Astrocyte of the cerebellum (primary cell): ENCODE measurements at places on chromosomes 7 and 10.

DNA sequence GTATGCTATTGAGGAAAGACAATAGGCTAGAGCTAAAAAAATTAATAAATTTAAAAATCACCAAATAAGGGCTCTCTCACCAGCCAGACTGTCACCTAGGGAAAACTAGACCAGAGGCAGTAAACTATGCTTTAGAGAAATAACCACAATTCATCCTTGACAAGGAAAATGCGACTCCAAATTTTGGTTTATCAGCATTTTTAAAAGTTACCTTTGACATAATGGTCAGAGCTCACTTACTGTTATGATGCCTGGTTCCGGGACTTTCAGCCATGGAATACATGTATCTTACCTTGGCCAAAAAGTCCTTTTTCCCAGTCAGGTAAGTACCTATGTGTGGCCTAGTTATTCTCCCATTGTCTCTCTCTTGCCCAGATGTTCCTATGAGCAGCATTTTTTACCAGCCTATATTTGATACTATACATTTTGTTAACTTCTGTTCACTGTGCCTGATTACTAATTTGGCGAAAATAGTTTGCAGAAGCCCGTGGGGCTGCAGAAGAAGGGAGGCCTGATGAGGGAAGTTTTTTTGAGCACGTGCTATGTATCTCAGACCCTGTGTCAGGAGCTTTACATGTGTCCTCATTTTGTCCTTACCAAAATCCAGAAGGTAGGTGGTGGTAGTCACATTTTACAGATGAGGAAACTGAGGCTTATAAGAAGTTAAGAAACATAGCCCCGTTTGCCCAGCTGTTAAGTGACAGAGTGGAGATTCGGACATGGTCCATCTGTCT lies 149.7 kb downstream of the CELF2 start:
- no peak for DNase-seq

DNA sequence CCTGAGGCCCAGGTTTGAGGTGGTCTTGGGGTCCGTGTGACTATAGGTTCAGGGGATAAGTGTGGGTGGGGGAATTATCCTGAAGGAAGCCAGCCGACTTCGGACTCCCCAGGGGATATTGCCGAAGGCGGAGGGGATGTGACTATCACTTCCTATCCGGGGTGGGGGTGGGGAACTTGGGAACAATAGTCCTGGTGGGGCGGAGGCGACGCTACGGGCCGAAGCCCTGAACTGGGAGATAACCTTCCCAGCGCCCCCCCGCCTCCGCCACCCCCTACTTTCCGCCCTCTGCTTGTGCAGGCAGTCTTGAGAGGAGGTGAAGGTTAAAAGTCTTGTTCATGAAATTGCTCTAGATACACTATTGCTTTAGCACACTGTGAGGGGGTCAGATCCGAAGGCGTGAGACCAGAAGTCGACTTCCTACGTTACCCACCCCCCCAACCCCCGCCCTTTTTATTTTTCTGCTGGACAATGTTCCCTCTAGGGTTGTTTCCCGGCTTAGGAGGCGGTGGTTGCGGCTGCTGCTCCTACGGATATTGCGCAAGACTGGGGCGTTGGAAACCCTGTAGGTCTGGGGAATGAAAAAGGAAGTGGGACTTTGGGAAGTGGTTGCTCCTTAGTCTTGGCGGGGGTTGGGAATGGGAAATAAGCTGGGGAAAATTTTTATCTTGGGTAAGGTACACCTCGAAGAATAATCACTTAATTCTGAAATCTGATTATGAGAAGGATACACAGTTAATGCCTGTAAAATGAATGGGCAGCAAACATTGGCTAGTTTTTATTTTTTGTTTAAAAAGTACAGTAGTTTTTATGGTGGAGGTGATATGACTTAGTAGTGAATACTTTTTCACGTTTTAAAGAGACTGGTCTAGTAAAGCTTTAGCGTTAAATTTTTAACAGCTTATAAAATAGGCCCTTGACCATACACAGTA lies 1.5 kb downstream of the PTPN12 start:
- peak; percentile 86 for DNase-seq

DNA sequence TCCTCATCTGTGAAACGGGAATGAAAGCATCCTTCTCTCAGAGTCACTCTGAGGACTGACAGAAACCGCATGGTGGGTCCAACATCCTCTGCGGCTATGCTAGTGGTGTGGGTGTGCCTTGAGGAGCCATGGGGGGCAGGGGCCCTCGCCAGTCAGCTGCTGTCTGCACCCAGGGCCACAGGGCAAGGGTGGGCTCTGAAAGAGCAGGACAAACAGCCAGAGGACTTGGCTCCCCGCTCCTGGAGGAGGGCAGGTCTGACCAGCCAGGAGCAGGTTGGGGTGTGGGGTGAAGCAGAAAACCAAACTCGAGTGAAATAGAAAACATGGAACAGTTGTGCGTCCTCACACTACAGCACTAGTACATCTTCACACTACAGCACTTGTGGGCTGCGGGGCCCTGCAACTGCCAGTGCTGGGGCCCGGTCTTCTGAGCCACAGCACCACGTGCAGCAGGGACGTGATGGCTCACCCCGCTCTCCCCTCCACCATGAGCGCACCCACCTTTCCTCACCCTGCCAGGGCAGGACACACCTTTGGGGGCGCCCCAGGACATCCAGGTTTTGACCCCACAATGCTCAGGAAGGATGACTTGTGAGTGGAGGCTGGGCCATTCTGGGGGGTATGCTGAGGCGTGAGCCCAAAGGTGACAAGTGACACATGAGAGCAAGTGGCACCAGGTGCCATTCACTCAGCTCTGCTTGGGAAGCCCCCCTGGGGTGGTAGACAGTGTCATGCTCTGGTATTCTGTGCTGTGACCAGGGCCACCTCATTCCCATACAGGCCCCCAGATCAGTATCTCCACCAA lies 96.1 kb upstream of the RET start:
- DNase-seq = no peak

- no peak for DNase-seq
These were observed 124.7 kb downstream of the GRM3 start for GRCh38 chr7:86768394-86768793.

GRCh38 chr10:61215246-61215645 lies 237.9 kb downstream of the TMEM26 start:
- no peak for DNase-seq

GRCh38 chr7:80128918-80129317 lies 5.7 kb upstream of the GNAI1 start:
- DNase-seq = no peak

- no peak for DNase-seq
These were observed 25.2 kb upstream of the OTUD1 start for GRCh38 chr10:23413629-23414089.

- no peak for DNase-seq
These were observed 66.0 kb upstream of the FGL2 start for GRCh38 chr7:77265666-77266065.

- DNase-seq = no peak
These were observed 5.7 kb downstream of the LDB3 start for GRCh38 chr10:86673827-86674581.

DNA sequence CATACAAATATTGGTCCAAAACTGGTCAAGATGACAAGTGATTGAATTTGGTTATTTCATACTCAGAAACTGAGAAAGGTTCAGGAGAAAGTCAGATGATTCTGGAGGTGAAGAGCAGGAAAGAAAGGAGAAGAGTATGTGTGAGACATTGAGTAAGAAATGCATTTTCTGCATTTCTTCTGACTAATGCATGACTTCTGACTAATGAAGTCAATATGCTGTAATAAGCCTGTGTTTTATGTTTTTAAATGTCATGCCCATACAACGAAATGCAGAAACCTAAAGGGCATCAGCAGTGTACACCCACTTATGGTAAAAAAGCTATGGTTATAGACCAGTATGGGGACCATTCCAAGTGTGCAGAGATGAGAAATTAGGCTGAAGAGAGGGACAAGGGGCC lies 1227.8 kb upstream of the SORCS1 start:
- no peak for DNase-seq

DNA sequence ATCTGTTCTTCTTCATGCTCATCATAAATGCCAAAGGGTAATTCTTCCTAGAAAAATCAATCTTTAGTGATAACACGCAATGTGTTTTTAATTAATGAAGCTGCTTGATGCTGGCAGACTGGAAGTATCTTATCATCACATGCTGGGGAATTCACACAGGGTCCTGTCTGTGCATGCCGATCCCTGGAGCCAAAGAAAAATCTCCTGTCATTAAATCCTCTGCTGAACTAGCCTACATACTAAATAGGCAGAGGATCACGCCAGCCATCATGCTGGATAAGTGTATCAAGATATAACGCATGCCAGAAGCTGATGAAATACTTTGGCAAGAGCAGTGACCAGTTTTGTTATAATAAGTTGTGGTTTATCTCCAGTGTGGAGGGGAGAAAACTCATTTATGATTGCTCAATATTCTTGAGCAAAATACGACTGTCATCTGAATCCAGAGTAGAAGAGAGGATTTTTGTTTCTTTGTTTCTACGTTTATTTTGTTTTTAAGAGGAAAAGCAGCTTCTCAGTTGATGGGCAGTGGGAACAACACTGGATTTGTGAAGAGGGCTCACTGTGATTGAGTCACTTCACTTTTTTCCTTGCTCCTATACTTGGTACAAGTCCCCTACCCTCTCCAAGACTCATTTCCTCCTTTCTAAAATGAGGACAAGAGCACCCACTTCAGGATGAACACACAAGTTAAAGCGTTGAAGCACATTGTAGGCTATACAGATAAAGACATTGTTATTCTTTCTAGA lies 649.1 kb downstream of the TNS3 start:
- DNase-seq = peak; percentile 95

GRCh38 chr10:32348297-32349198 lies 1.6 kb upstream of the EPC1 start:
- DNase-seq = no peak

GRCh38 chr7:34672430-34672829 lies 14.4 kb downstream of the NPSR1 start:
- DNase-seq = no peak

GRCh38 chr7:10205696-10206095 lies 768.0 kb upstream of the PHF14 start:
- DNase-seq = no peak

DNA sequence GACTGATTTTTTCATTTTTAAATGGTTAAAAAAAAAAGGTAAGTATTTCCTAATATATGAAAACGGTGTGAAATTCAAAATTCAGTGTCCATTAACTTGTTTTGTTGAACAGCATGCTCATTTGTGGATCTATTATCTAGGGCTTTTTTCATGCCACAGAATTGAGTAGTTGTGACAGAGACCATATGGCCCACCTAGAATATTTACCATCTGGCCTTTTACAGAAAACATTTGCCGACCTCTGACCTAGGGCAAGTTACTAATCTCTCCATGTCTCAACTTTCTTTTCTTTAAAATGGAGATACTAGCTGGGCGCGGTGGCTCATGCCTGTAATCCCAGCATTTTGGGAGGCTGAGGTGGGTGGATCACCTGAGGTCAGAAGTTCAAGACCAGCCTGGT lies 41.3 kb downstream of the GRK5 start:
- no peak for DNase-seq

GRCh38 chr7:130290745-130291144 lies 2.2 kb upstream of the CPA4 start:
- no peak for DNase-seq

GRCh38 chr10:13946209-13946460 lies 359.4 kb downstream of the PRPF18 start:
- no peak for DNase-seq

DNA sequence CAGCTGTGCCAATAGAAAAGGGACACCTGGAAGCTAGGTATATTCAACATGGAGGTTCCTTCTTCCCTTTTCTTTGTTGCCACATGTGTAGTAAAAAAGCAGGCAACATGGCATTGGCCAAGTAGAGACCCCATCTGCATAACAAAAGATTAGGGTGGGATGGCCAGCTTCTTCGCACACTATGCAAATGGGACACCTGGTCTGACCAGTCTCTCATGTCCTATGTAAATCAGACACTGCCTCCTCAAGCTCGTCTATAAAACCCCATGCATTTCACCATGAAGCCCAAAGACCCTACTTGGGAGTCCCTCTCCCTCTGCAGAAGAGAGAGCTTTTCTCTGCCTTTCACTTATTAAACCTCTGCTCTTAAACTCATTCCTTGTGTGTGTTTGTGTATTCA lies 53.9 kb downstream of the MYL10 start:
- no peak for DNase-seq

DNA sequence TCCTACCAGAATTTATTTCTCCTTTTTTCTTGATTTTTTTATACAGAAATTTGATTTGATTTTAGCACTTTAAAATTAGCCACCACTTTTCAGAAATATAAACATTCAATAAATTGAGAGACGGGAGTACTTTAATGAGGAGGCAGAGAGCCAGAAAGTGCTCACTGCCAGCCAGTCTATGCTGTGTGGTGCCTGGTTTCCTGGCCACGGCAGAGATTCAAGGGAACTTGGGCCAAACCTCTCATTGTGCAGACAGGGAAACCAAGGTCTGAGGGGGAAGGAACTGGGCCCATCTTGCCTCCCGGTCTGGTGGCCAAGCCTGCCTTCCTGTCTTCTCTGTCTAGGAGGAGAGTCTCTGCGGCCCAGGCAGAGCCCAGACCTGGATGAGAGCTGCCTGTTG lies 25.9 kb downstream of the ADAMTS14 start:
- no peak for DNase-seq

- DNase-seq = no peak
These were observed 247.4 kb downstream of the CDK14 start for GRCh38 chr7:90843472-90843871.

- no peak for DNase-seq
These were observed 121.0 kb upstream of the ZMIZ1 start for GRCh38 chr10:78947733-78948132.

DNA sequence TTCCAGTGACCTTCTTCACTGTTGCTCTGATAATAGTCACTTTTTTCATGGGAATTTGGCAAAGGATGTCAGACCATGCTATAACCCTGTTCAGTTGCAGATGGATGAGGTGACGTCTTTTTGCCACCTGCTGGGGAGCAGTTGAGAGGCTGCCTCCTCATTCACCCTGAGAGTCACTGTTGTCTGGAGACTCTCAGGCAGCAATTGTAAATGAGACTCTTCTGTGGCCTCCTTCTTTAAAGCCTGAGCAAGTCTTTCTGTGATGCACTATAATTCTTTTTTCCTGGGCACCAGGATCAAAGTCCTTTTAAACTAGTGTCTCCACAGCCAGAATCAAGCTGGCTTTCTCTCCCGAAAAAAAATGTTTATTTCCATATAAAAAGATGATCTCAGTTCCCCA lies 345.1 kb downstream of the ARL4A start:
- no peak for DNase-seq

GRCh38 chr10:125700355-125700911 lies 17.5 kb upstream of the TEX36 start:
- DNase-seq = no peak

DNA sequence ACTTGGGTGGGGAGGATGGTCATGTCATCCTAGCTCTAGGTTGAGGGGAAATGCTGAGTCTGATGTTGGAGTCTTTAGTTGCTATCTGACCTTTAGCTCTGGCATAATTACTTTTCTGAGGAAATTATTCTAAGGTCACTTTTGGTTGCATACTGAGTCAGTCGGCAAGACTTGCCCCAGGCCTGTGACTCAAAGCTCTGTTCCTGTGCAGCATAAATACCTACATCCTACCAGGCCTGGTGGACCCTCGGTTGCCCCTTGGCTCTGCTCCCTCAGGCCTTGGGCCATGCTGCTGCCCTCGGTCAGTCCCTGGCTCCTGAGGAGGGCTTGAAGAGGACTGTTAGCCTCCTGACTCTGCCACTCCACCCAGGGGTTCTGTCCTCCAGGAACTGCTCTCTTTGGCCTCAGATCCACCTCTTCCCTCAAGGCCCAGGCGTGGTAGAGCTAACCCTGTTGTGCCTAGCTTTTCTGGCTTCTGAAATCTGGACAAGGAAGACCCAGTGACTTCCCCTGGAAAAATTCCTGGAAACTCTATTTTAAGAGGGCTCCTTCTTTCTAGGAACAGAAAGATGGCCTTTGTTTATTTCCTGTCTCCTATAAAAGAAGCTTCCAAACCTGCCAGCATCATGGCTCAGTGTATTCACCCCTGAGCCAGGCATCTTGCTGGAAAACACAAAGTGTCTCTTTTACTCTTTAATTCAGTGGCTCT lies 71.2 kb downstream of the TMEM178B start:
- DNase-seq = no peak
